Stimulated activated CD8-positive, alpha-beta memory T cell treated with anti-CD3 and anti-CD28 coated beads, Interleukin-7, amount 100 ng/mL, for 48 hours (primary cell): ENCODE measurements at places on chromosomes 2 and 18.

DNA sequence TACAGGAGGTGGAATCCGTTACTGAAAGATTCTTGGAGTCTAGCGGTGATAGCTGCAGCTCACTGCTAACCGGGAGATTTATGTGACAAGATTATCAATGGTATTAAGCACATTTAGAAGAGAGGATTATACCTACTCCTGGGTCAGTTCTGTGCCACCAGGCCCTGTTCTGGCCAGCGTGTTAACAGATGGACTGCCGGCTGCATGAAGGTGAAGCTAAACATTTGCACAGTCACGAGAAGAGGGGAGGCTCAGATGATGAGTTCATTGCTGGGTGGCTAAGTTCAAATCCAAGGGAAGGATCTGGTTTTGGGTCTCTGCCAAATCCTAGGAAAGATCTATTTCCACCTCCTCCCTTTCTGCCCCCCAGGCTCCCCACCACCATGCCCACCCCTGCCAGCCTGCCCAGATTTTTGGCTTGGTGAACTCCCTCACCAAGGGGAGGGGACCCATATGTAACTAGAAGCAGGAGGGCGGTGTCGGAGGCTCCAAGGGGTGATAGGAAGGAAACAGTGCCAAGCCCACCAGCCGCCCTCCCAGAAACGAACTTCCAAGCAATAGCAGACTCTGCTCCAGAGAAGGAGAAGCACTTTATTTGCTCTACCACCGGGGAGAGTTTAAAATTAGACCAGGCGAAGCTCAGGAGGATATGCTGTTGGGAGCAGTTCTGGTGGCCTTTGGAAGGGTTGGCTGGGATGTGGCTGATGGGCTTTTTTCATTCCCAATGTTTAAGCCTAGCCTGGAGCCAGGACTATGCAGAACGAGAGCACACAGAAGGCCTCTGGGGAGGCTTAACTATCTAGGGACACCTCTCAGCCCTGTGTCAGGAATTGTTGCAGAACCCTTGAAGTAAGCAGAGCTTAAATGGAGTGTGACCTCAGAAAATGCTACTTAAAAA is 200.5 kb downstream of the KLHL29 start:
- DNase-seq = no peak

DNA sequence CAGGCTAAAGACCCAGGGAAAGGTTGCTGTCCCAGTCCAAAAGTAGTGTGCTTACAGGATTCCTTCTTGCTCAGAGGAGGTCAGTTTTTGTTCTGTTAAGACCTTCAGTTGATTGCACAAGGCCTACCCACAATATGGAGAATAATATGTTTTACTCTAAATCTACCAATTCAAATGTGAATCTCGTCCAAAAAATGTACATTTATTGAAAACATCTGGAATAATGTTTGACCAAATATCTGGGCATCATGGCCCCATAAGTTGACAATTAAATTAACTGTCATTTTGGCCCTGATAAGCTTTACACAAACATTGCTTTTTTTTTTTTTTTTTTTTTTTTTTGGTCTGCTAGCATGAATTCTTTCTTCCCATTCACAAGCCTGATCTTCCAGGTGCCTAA is 109.8 kb downstream of the CCDC178 start:
- DNase-seq = no peak

GRCh38 chr2:173258701-173259100 is 96.0 kb upstream of the CDCA7 start:
- no peak for DNase-seq

- peak; percentile 25 for DNase-seq
These were observed 36.6 kb downstream of the UBE2F start for GRCh38 chr2:238003234-238004031.

GRCh38 chr2:146251328-146251727 is 1593.5 kb upstream of the ACVR2A start:
- no peak for DNase-seq

DNA sequence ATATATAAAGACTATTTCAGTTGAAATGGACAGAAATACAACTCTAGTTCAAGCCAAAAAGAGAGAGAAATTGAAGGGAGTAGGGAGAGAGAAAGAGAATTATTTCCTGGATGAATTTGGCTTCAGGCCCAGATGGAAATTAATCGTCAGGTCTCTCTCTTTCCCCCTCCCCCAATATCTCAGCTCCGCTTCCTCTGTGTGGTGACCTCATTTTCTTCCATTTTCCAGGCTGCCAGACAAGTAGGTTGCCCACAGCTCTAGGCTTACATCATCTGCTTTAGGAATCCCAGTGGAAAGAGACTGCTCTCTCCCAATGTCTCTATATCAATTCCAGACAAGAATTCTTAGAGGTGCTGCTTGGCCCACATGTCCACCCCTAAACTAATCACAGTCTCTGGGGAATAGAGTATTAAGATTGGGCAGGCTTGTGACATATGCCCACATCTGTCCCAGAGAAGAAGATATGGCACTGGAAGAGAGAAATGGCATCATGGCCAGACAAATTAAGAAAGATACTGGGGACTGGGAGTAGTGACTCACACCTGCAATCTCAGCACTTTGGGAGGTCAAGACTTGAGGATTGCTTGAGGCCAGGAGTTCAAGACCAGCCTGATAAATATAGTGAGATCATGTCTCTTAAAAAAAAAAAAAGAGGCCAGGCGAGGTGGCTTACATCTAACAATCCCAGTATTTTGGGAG is 37.2 kb upstream of the CFAP36 start:
- no peak for DNase-seq

GRCh38 chr18:12092398-12093229 is 1.0 kb upstream of the ANKRD62 start:
- DNase-seq = no peak

DNA sequence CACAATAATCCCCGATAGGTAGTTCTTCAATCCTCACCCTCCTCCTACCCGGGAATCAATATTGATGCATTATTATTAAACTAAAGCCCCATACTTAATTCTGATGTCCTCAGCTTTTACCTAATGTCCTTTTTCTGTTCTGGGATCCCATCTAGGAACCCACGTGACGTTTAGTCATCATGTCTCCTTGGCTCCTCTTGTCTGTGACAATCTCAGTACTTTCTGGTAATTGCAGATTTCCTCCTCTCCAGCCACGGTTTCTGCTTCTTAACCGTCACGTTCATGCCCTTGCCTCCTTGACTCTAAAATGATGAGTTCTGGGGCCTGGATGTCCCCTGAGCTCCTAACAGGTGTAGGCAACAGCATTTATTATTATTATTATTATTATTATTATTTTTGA is 2.9 kb upstream of the DGKD start:
- DNase-seq = no peak

GRCh38 chr2:46232860-46233259 is 64.3 kb upstream of the EPAS1 start:
- no peak for DNase-seq

GRCh38 chr2:119112230-119112629 is 46.3 kb downstream of the C1QL2 start:
- no peak for DNase-seq

GRCh38 chr2:238870261-238870660 is 22.4 kb downstream of the TWIST2 start:
- DNase-seq = no peak

DNA sequence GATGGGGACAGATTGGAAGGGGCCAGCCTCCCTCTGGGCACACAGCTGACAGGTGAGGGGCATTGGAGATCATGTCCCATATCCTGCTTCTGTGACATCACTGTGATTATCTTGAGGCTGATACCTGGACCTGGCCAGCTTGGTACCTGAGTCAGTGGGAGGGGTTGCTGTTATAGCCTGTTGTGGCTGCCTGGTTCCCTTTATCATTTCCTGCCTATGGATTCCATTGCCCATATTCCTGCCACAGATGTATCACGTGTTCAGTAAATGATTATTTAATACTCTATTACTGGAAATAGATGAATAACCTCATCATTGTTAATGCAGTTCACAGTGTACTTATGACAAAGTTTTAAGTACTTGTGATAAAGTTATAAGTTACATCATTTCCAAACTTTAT is 7.8 kb upstream of the SCYGR1 start:
- no peak for DNase-seq

DNA sequence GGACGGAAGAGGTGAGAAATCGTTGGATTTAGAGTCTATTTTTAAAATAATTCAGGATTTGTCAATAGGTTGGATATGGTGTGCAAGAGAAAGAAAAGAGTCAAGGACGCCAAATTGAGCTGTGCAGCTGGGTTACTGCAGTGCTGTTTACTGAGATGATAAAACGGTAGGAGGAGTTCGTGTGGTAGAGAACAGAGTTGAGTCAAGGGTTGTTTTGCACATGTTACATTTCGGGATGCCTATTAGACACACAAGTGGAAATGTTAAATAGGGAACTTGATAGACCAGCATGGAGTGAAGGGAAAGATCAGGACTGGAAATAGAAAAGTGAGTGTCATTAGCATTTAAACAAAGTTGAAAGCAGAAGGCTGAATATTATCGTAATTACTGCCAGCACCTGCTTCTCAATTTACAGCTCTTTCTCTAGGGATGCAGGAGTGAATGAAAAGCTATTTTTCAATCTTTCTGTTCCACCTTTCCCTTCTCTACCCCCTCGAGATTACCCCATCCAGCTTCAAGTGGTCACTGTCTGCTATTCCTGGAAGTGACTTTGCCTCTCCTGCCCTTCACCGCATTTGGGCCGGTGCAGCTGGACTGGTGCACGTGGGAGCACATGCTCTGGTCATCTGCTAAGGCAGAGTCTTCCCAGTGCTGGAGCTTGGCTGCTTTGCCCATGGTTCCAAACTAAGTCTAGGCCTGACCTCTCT is 30.3 kb downstream of the GPR75 start:
- no peak for DNase-seq

GRCh38 chr2:197254776-197255530 is 55.6 kb downstream of the ANKRD44 start:
- no peak for DNase-seq

DNA sequence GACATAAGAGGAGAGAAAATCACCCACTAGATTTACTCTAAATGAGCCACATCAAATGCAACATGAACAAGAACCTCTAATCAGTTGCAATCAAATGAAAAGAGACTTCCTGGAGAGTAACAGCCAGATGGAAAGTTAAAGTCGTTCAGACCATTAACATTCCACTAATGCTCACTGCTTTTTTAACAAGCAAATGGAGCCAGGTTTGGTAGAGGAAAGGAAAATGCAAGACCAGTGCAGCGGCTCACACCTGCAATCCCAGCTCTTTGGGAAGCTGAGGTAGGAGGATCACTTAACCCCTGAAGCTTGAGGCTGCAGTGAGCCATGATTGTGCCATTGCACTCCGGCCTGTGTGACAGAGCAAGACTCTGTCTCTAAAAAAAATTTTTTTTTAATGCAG is 48.5 kb downstream of the CACNB4 start:
- no peak for DNase-seq

GRCh38 chr2:189444322-189444721 is 3.0 kb downstream of the WDR75 start:
- DNase-seq = no peak

- peak; percentile 58 for DNase-seq
These were observed 22.9 kb upstream of the DARS1 start for GRCh38 chr2:136008205-136008865.

GRCh38 chr2:179177694-179178093 is 86.9 kb downstream of the SESTD1 start:
- no peak for DNase-seq

- no peak for DNase-seq
These were observed 22.7 kb downstream of the KDSR start for GRCh38 chr18:63344263-63344662.

DNA sequence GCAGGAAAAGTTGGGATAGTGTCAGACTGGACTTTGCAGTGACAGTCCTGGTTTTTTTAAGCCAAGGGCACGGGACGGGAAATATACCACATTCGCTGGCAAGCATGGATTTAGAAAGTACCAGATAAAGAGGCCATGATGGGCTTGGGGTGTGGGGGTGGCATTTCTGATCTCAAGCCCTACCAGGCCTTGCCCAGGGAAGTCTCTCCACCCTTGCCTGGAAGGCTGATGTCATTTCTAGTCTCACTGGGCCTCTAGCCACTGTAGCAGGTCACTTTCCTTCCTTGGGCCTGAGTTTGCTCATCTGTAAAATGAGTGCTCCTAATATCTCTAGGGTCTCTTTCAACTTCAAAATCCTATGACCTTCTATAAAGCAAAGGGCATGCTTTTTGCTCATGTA is 1.8 kb downstream of the ZBTB7C start:
- DNase-seq = no peak

DNA sequence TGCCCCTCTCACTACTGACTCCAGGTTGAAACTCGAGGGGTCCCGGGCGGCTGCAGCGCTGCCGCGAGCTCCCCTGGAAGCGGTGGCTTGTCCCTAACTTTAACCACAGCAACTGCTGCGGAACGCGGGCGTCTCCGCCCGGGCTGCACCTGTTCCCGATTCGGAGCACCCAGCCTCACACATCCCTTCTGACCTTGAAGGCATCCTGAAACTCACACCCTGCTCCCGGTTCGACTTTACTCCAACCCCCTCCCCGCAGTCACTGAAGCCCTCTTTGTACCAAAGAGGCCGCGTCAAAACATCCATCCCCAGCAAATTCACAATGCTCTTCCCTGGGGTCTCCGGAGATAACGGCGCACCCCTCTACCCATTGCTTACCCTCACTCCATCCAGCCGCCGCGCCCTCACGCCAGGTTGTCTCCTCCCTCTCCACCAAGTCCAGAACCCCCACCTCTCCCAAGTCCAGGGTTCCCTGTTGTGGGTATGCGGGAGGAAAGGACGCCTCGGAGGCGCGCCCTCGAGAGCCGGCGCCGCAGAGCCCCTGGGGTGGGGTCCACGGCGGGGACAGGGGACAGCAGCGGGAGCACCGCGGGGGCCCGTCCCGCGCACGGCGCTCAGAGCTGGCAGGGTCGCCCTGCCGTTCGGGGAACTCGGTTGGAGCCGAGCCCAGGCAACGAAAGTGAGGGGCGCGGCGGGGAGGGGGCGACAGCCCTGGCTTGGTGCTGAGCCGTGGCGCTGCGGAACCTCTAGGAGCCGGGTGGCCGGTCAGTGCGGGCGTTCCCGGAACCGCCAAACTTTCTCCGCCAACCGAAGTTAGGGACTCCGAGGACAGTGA is 934 bp downstream of the MYO5B start:
- DNase-seq = no peak

DNA sequence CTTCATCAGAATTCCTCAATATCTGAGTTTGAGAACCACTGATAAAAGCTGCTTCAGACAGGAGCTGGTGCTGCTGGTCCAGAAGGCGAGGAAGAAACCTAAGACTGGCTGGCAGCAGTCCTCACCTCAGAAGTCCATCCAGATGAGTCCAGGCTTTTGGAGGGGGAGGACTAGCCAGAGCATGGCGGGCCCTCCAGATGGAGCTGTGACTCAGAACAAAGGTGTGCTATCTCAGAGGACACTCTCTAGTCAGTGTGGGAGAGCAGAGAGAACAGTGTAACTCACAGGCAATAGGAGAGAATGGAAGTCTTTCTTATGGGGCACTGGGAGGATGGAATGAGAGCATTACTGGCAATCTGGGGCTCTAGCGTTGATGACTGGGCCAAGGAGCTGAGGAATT is 191.4 kb downstream of the NYAP2 start:
- no peak for DNase-seq

- no peak for DNase-seq
These were observed 40.8 kb upstream of the CYP1B1 start for GRCh38 chr2:38116762-38117161.
